ENCODE measurements at places on chromosomes 12 and 14.

GRCh38 chr14:68777644-68778043 lies 15.2 kb downstream of the ZFP36L1 start:
- H3K27ac ChIP-seq = no peak overlapping the region
- H3K36me3 ChIP-seq = no peaks in the 10 kb centered on the region
- H3K4me3 ChIP-seq = no peak overlapping the region
- H3K27me3 ChIP-seq = no peaks in the 10 kb centered on the region
- peaks cover 10% of the 10 kb centered on the region for H3K4me1 ChIP-seq
- no peak for DNase-seq

- H3K4me3 ChIP-seq = no peak overlapping the region
- H3K27ac ChIP-seq = no peak overlapping the region
- H3K36me3 ChIP-seq = no peaks in the 10 kb centered on the region
- H3K27me3 ChIP-seq = no peaks in the 10 kb centered on the region
These were observed 120.0 kb upstream of the NOS1 start for GRCh38 chr12:117481470-117481869.

GRCh38 chr14:33508126-33509062 lies 442.5 kb downstream of the EGLN3 start:
- H3K4me1 ChIP-seq = no peaks in the 10 kb centered on the region
- no peaks in the 10 kb centered on the region for H3K27me3 ChIP-seq
- no peak for DNase-seq
- no peak overlapping the region for H3K27ac ChIP-seq
- H3K36me3 ChIP-seq = no peaks in the 10 kb centered on the region

DNA sequence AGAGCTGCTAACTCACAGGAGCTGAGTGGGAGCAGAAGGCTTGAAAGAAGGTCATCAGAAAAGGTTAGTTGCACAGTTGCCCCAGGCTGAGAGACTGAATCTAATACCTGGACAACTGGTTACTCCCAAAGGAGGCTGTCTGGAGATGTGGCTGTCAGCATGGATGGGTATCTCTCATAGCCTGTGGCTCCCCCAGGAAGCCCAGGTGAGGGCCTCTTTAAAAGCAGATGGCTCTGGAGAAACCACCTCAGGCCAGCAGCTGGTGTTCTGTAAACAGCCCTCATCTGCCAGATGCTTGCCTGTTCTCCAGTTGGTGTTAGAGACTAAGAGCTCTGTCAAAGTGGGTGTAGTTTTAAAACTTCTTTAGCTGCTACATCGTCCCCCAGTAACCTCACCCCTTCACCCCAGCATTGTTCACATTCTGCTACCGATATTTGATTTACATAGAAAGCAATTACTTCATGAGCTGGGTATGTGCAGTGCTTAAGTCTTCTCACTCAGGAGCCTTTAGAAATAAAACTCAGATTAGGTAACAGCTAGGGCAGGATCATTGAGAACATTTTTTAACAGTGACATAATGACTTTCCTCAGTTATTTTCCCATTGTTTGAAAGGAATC lies 25.8 kb downstream of the DACT1 start:
- no peak overlapping the region for H3K4me3 ChIP-seq
- no peaks in the 10 kb centered on the region for H3K27me3 ChIP-seq
- H3K27ac ChIP-seq = peak overlapping the region; percentile 25
- DNase-seq = peak; percentile 46
- no peaks in the 10 kb centered on the region for H3K36me3 ChIP-seq
- peaks cover 29% of the 10 kb centered on the region for H3K4me1 ChIP-seq

DNA sequence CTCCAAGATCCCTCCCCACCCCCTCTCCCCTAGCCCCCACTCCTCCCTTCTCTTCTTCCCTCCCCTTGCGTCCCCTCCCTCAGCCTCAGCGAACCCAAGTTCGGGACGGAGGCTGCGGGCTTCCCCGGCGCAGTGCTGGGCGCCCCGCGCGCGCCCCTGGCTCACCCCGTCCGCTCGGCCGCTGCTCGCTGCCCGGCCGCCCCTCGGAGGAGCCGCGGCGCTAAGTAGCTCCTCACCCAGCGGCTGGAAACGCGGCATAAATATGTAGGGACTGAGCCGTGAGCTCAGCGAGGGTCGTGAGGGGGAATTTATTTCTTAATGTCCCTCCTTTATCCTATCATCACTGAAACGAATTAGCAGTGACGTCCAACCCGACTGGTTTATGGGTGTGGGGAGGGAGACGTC lies at the start of gene NOS1:
Gene NOS1 (minus strand): TSS at position 280 of the 405 bp plus-strand sequence. CDS start 30,557 bp downstream, outside the sequence.
- H3K27me3 ChIP-seq = no peaks in the 10 kb centered on the region
- peaks cover 10% of the 10 kb centered on the region for H3K36me3 ChIP-seq
- 0 out of 2 replicates have a peak, but pooled peaks cover 3% of the 10 kb centered on the region for H3K4me1 ChIP-seq
- H3K4me3 ChIP-seq = no peak within 1 kb of the TSS
- no peak within 1 kb of the TSS for H3K27ac ChIP-seq

- H3K27me3 ChIP-seq = no peaks in the 10 kb centered on the region
- peaks cover 5% of the 10 kb centered on the region for H3K4me1 ChIP-seq
- H3K36me3 ChIP-seq = peaks cover 4% of the 10 kb centered on the region
These were observed 24.9 kb downstream of the DGLUCY start for GRCh38 chr14:91138511-91139359.

- DNase-seq = no peak
- H3K36me3 ChIP-seq = no peaks in the 10 kb centered on the region
- no peak overlapping the region for H3K4me3 ChIP-seq
- no peaks in the 10 kb centered on the region for H3K4me1 ChIP-seq
- H3K27ac ChIP-seq = no peak overlapping the region
These were observed 18.3 kb downstream of the ALDH6A1 start for GRCh38 chr14:74065746-74066575.

Measured in SJCRH30 (cell line).